Activated CD4-positive, alpha-beta T cell treated with anti-CD3 and anti-CD28 coated beads for 24 hours (primary cell): ENCODE measurements at places on chromosomes 1 and 21.

GRCh38 chr1:14676400-14676799 lies 77.9 kb downstream of the KAZN start:
- no peak for DNase-seq

DNA sequence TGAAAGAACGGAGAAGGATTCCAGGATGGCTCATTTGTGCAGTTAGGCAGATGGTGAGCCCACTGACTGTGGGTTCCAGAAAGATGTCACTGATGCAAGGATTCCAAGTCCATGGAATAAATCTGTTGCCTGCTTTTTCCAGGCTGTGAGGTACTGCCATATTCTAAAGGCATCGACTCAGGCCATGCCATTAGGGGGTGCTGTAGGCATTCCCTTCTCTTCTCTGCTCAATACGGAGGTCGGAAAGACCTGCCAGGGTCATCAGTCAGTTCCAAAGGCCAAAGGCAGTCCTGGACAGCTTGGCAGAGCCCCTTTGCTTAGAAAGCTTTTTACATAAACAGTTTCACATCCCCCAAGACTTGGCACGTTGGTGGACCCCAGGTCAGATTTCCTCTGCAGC lies 31.7 kb upstream of the TMEM125 start:
- DNase-seq = peak; percentile 17

GRCh38 chr1:89649783-89650182 lies 16.9 kb downstream of the LRRC8C start:
- DNase-seq = no peak

DNA sequence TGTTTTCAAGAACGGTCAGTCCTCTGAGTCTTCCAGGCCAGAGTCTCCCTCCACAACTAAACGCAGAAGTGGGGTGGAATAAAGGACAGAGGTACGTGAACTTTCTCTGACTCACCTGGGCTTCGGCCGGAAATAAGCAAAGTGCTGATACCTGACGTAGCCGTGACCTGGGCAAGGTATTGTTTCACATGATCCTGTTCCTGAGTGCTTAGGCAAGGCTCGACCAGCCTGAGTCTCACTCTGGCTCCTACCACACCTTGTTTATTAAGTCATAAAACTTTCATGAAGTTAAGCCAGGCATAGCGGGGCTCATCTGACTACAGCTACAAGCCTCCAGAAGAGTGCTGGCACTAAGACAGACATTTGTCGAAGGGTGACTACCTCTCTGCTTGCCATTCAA lies 327.5 kb downstream of the SETD4 start:
- DNase-seq = no peak

DNA sequence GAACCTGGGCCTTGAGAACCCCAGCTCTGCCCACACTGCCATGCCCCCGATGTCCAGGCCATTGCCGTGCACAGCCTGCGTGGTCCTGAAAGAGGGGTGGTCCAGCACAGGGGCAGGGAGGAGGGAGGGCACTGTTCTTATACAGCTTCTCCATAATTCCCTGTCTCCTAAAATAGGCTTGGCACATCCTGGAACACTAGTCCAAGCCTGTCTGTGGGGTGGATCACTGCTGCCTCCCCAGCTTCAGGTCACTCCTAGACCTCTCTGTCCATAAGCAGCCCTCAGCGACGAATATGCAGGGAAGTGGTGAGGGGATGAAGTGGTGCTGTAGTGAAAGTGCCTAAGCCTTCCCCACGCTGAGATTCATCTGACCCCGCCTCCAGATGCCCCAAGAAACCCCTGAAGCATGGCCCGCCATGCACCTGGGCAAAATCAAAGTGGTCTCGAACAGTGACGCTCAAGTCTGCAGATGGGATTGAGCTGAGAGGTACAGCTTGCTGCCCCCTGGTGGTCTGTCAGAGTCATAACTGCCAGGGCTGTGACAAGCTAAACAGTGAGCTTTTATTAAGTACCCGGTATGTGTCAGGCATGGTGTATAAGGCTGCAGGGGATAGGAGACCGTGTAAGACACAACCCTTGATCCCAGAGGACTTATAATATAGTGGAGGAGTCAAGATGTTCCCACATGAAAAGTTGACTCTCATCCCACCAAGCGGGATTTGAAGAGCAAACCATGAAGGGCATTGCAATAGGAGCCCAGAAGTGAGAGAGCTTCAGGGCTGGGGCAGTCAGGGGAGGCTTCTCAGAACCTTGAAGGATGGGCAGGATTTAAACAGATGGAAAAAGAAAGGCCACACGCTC lies 66.6 kb downstream of the FAM163A start:
- peak; percentile 49 for DNase-seq

DNA sequence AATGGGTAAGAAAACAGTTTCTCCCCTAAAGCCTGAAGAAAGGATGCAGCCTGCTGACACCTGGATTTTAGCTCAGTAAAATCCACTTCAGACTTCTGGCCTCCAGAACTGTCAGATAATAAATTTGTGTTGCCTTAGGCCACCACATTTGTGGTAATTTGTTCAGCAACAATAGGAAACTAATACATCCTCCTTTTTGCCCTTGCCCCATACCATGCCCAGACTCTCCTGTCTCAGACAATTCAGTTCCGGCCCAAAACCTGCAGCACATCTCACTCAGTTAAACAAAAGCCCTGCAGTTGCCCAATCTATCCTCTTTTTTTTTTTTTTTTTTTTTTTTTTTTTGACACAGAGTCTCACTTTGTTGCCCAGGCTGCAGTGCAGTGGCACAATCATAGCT lies 25.8 kb downstream of the SMIM12 start:
- no peak for DNase-seq

DNA sequence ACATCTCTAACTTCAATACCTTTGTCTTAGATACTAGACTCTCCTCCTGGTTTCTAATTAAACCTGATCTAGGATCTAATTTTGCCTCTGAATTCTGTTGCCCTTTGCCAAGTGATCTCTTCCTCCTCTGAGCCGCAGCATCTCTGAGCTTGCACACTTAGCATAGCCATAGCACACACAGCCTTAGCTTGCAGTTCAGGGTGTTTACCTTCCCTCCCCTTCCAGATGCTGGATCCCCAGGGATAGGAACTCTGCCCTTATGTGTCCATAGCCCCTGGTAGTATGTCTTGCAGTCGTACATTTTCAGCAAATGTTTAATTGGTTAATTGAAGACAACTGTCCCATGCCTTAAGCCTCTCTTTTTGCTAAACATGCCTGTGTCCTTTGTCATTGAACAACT lies 30.3 kb downstream of the SELL start:
- DNase-seq = no peak

DNA sequence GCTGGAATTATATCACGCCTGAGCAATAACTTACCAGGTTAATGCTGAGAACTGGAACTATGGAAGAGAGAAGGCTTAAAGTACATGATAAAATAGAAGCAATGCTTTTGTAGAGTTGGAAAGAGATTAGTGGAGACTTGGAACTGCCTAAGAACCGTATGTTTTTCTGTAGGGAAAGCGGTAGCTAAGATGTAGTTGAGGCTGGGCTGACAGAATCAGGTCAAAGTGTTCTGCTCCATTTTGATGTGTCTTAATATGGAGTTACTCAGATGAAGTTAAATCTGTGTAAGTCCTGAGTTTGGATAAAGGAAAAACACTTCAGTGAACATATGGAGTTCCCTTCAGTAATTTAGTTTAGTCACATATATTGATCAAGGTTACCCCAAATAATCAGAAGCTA lies 860.9 kb upstream of the CXADR start:
- DNase-seq = no peak

- no peak for DNase-seq
Observed at GRCh38 chr1:228092342-228093049, 10.0 kb downstream of the ARF1 start.

GRCh38 chr1:162627662-162628296 lies 4.5 kb upstream of the DDR2 start:
- no peak for DNase-seq

- DNase-seq = no peak
Observed at GRCh38 chr1:235181561-235182245, 20.7 kb upstream of the RBM34 start.

GRCh38 chr1:209434631-209435217 lies 148.8 kb upstream of the CAMK1G start:
- DNase-seq = no peak

- no peak for DNase-seq
Observed at GRCh38 chr1:53401813-53402745, 57.1 kb upstream of the DMRTB1 start.

DNA sequence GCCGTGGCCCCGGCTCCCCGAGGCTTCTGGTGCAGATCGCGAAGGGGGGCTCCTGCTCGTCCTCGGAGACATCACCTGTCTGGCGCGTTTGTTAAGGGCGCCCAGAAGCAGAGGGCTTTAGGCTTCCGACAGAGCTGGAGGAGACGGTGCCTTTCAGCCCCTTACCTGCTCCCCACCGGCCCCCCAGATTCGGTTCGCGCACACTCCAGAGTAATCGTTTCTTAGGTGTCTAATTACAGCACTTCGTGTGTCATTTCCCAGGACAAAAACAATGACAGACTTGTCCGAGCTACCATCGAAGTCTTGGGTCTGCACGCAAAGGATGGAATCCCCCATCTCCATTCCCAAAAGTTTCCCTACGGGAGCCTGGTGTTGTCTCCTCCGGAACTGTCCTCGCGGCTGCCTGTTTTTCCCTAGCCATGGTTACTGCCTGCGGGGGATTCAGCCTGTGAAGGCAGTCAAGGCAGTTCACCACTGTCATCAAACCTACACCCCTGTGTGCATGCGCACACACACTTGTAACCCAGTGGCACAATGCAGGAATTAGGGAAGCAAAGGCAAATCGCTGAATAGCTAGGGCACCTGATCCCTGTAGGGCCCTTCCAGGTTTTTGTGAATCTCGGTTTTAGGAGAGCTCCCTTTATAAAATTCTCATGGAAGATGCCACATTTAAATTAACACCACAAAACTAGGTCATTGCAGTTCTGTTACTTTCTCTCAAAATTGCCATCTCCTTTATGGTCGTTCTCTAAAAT lies 738 bp upstream of the CDC42BPA start:
- DNase-seq = no peak

DNA sequence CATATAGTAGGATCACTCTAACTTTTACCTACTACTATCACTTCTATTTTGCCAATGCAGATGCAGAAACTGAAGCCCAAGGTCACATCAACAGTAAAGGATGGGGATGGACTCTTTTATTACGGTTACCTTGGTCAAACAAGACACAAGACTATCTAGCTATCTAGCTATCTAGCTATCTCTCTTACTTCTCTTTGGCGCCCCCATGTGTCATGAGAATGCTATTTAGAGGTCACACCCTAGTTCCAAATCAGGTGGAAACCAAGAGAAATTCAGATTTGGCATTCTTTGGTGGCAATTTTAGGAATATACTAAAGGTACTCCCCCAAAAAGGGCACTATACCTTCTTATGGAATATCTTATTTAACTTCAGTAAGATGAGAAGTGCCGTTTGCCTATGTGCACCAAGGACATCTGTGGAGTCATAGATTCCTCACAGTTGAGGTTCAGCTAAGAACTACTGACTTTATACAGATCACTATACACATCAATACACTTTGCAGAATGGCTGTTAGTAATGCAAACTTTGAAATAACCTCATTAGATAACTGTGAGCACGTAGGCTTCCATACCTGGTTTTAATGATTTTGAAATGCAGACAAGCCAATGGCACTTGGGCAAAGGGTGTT lies 6.7 kb downstream of the ZNF648 start:
- DNase-seq = peak; percentile 44

- no peak for DNase-seq
Observed at GRCh38 chr1:166184897-166185296, 18.1 kb upstream of the FAM78B start.

GRCh38 chr1:40690771-40691537 lies 550 bp upstream of the NFYC start:
- DNase-seq = no peak

DNA sequence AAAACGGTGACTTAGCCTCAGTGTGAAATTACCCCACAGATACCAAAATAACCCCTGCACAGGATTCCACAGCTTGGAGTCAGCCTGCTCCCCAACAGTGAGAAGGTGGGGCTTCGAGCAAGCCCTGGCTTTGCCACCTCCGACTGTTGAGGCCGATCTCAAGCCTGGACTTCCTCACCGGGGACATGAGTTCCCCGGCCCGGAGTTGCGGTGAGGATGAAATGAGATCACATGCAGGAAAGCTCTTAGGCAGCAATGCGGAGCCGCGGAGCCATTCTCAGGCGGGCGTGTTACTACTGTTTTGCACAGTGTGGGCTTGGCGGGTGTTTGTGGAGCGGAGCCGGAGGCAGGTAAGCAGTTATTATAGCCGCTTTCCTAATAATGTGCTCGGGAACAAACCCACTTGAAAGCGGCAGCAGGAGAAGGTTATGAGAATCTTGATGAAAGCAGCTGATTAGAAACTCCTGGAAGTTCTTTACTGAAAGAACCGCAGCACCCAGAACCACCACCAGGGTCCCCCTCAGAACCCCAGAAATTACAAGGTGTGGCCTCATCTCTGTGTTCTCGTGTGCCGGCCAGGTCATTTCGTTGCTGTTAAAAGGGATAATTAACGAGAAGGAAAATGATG lies 3.9 kb upstream of the CLSTN1 start:
- DNase-seq = no peak

- no peak for DNase-seq
Observed at GRCh38 chr1:31593136-31593665, 16.9 kb downstream of the TINAGL1 start.

GRCh38 chr1:11543796-11544195 lies 64.8 kb downstream of the DISP3 start:
- DNase-seq = no peak

GRCh38 chr21:26961698-26962097 lies 5.2 kb downstream of the ADAMTS5 start:
- DNase-seq = no peak

DNA sequence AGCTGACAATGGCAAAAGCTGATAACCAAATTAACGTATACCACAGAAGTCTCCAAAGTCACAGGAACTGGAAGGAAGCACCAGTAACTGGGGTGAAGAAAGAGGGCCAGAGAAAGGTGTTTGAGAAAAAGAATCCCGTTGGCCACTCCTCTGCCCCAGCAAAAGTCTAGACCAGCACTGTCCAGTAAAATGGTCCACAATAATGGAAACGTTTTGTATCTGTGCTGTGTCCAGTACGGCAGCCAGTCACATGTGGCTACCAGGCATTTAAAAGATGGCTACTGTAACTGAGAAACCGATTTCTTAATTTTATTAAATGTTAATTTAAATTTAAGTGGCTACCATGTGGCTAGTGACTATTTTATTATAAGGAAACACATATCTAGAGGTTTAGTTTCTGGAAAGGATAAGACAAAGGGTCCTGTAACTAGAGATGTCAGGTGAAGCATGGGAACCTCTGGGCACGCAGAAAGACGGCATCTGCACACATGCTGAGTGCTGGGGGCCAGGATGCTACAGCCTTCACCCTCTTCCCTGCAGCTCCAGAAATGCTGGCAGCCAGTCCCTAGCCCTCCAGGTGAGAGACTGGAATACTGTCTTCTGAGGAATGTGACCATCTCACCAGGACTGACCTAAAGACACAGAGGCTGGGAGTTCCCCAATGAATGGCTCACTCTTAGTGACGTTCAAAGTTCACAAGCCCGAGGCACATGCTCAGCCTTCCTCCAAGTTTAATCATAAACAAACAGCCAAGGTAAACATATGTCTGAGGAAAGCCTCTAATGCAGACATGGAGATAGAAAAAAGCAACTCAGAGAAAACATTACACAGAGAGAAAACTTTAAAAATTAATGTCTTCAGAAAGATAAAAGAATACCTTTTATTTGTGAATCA lies 50.7 kb downstream of the JAK1 start:
- DNase-seq = no peak
